ENCODE measurements at places on chromosomes 7 and 10. TPM values are rescaled to one million over a fixed set of nuclear protein-coding genes. Genes with fewer than 3 reads are reported as not detected.

RBM20 gene
- 0.07 TPM for total RNA-seq

CALHM3 gene
- total RNA-seq, result not detected

ITPRID1 gene
- total RNA-seq, result not detected

HABP2 gene
- not detected for total RNA-seq

PVRIG gene
- not detected for total RNA-seq

COL28A1 gene
- 0.17 TPM for total RNA-seq

RAMP3 gene
- total RNA-seq, result not detected

DNA sequence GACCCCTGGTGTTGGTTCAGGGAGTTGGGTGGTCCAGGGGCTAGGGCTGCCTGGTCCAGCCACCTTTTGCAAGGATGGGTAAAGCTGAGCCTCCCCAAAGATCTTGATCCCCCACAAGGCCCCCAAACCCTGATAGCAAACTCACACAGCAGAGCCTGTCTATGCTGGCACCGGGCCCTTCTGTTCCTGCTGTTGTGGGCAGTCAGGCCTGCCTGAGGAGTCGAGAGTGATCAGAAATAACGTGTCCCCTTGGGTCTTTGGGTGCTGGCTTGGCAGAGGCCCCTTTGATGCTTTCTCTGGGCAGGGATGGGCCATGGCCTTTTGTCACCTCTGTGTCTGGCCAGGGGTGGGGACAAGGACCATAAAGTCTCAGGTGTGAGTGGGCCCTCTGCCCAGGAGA is 715 bp upstream of the MUC12 start:
- no peak for DNase-seq

GRCh38 chr10:101575091-101575490 is 13.0 kb downstream of the POLL start:
- no peak for DNase-seq

DNA sequence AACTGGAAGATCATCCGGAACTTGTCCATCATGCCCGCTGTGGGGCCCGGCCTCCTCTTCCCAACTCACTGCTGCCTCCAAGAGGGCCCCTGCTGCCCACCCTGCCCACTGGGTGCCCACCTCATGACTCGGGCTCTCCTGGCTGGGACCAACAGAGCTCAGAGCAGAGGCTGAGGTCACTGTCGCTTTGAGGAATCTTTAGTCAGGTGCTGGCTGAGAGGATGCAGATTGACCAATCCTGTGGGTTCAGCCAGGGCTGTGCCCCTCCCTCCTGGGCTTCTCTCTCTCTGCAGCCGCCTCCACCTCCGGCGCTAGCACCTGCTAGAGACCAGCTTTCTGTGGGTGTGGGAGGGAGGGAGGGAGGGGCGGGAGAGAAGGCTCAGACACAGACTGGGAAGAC is at the start of gene CALHM1:
CALHM1 (minus strand) TSS at position 181 of the 400 bp plus-strand sequence; CDS start at position 32, 149 bp downstream.
- DNase-seq, result no peak

DNA sequence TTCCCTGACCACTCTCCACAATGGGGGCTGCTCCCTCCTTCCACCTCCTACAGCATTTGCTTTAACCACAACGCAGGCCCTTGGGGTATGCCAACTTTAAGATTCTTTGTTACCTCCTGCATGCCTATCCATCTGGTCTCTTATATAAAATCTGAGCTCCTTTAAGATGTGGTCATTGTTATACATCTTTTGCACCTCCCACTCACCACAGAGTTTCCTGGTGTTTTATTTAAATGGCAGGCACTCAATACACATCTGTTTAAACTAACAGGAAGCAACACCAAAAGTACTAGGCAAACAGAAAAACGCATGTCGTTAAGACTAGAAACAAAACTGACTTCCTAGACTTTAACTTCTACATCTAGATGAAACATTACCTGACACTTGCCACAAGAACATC is 36.3 kb downstream of the SLC25A13 start:
- no peak for DNase-seq

DNA sequence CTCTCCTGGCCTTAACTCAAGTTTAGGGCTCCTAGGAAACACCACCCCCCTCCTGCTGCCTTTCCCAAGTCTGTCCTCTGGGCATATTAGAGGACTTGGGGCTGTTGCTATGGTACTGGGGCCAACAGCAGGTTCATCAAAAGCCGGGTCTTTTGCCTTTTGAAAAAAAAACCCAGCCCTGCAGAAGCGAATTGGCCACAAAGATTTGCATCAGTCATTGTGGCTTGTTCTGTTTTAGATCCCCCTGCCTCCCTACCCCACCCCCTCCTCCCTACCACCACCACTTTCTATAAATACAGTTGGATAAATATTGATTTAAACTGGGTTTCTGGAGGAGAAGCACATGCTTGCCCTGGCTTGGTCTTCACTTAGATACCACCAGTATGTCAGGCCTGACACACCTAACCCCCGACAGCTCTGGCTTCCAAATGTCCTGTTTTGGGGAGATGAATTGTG is 7.0 kb downstream of the MXI1 start:
- no peak for DNase-seq

GRCh38 chr10:30134171-30134945 is 75.0 kb upstream of the JCAD start:
- no peak for DNase-seq

DNA sequence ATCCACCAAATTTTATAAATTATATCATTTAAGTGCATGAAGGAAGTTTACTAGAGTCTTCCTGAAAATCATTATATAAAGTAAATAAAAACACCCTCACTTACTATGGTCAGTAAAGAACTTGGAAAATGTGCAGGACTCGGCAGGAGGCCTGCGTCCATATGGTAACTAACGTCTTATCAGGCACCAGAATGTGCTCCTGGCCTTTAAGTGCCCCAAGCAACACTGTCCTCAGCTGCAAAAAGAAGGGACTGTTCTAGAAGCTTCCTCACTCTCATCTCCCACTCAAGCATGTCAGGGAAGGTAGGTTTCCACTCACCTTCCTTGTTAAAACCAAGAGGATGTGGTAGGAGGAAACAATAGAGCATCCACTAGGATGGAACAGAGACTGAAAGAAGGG is 11.3 kb downstream of the SFMBT2 start:
- DNase-seq, result no peak

DNA sequence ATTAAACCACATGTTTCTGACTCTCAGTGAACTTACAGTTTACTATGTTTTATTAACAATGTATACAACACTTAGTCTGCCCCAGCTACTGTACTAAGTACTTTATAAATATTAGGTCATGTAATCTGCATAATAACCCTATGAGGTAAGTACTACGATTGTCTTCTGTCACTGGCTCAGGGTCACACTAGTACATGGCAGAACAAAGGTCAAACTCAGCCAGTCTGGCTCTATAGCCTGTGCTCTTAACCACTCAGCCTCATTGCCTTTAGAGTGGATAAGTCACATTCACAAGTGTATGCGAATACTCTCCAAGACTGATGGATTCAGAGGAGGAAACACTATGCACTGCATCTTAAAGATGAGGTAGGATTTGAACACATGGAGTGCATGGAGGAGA is 252.3 kb downstream of the KCNMA1 start:
- DNase-seq, result no peak

DNA sequence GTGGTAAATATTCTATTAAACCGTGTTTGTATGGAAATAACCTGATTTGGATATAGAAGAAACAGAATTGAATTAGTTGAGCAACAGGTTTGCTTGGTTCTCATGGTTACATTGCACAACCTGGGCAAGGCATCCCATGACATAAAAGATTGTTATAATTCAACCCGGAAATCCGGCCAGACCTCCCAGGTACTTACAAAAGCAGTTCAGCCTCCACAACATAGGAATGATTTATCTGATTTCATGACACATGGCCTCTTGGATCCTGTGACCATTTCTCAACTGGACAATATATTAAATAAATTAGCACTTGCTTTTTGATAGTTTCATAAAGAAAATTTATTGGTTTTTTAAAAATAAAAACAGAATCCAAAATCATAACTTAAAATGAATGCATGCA is 55.1 kb upstream of the PTPN12 start:
- DNase-seq, result peak; percentile 85

- DNase-seq, result no peak
These were observed 110.8 kb downstream of the JAZF1 start for GRCh38 chr7:28069807-28070206.

DNA sequence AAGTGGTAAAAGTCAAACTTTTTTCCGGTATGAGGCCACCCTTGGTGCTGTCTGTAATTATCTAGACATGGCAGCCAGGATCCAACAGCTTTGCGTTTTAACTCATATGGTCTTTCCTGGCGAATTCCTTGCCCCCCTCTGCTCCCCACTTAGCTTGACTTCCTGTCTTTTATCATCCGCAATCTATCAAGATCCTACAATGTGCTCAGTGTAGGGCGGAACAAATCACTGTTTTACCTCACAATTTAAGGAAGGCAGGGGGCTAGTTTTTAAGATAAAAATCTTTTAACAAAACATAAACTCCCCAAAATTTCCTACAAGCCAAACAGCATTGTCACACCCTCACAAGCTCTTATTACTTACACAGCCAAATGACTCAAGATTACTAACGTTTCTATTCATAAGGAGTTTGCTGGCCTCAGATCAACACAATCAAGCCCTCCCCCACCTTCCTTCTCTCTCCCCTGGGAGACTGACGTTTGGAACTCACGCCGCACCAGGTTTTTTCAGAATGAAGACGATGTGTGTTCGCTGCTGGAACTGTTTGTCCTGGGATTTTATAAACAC is 1.3 kb upstream of the CDK14 start:
- DNase-seq, result peak; percentile 91

DNA sequence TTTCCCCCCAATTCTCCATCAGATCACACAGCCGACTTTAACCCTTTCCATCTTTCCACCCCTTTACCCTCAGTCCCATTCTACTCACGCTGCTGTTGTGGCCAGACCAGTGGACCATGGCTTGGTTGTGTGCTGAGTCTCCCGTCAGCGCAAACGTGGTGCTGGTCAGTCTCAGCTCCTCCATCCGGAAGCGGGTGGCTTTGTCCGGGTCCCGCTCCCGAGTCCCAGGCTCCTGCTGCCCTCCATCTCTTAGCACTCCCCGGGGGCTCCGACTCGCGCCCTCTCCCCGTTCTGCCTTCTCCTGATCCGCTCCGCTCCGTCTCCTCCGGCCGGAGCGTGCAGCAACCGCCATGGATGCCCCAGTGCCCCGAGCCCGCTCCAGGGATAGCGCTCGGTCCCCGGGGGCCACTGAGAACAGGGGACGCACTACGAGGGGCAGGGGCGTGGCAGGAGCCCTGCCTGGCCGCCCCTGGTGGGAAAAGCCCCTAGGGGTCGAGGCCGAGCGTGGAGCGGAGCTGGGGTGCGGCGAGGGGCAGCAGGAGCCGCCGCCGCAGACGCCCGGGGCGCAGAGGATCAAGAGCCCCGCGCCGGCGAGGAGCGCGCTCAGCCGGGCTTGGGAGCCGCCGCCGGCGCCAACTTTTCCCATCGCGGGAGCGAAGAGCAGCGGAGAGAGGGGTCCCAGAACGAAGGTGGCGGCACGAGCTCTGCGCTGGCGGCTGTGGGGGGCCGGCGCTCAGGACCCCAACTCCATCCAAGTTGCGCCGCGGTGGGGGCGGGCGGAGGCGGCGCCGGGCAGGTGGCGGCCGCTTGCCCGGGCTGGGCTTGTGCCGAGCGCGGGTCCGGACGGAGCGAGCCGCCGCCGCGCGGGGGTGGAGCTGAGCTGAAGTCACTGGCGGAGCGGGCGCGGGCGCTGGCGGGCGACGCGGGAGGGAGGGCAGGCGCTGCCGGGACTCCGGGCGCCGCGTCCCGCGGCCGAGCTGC is at the start of gene SORCS1:
SORCS1 (minus strand) TSS at position 826 of the 981 bp plus-strand sequence.
- DNase-seq, result no peak

- no peak for DNase-seq
These were observed 267.7 kb upstream of the SEMA3A start for GRCh38 chr7:84462259-84462658.

GRCh38 chr7:42790196-42790595 is 121.7 kb downstream of the C7orf25 start:
- peak; percentile 25 for DNase-seq

Measured in mammary epithelial cell (primary cell).